Ascending aorta (tissue), 2 donors: ENCODE measurements at places on chromosomes 16 and 17. TPM values are rescaled to one million over a fixed set of nuclear protein-coding genes. Genes with fewer than 3 reads are reported as not detected.

DNA sequence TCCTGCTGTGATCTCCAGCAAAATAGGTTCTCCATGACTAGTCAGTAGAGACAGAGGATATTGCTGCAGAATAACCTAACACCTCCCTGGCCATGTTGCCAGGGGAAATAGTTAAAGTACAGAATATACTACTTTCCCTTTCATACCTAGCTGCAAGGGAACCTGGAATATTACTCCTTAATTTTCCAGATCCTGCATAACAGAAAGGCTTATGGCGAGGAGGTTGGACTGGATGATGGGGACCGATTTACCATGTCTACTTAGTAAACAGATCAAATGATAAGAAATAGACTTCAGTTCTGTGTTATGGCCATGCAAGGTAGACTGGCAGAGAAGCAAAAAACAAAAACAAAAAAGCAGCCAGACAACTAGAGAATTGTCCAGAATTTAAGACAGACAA is 117.4 kb downstream of the MSI2 start:
- H3K4me1 ChIP-seq: no peaks in the 10 kb centered on the region
- no peaks in the 10 kb centered on the region for H3K27me3 ChIP-seq
- no peaks in the 10 kb centered on the region for H3K36me3 ChIP-seq
- no peak overlapping the region for H3K27ac ChIP-seq
- no peak overlapping the region for H3K4me3 ChIP-seq

- H3K4me3 ChIP-seq: peak within 1 kb of the TSS; percentile 98
- no peaks in the 10 kb centered on the region for H3K27me3 ChIP-seq
- DNase-seq: no peak
- peak within 1 kb of the TSS; percentile 86 for H3K27ac ChIP-seq
- H3K36me3 ChIP-seq: peaks cover 29% of the 10 kb centered on the region
These were observed at the start of gene SGSM2 for GRCh38 chr17:2336852-2337543. Gene SGSM2 (plus strand): TSS chr17:2337501. CDS start chr17:2337689, 188 bp downstream.

KRTAP4-3 gene
- total RNA-seq: not detected

ASGR1 gene
- 3.9 TPM for total RNA-seq

GRCh38 chr17:43042025-43042628 is 17.1 kb downstream of the RND2 start:
- DNase-seq: no peak
